Mesothelial cell of epicardium (in vitro differentiated cells): ENCODE measurements at places on chromosomes 7 and 10. TPM values are rescaled to one million over a fixed set of nuclear protein-coding genes. Genes with fewer than 3 reads are reported as not detected.

DNA sequence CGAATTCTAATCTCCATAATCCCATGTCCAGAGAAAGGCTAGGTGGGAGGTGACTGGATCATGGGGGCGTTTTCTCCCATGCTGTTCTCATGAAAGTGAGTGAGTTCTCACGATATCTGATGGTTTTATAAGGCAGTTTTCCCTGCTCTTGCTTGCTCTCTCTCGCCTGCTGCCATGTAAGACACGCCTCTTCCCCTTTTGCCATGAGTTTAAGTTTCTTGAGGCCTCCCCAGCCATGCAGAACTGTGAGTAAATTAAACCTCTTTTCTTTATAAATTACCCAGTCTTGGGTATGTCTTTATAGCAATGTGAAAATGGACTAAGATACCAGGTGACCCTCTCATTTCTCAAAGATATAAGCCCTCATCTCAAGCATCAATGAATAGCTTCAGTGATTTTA is 1.1 kb upstream of the ACTA2 start:
- no peak for DNase-seq

GRCh38 chr10:47378606-47379444 is 5.3 kb downstream of the ZNF488 start:
- peak; percentile 17 for DNase-seq

DNA sequence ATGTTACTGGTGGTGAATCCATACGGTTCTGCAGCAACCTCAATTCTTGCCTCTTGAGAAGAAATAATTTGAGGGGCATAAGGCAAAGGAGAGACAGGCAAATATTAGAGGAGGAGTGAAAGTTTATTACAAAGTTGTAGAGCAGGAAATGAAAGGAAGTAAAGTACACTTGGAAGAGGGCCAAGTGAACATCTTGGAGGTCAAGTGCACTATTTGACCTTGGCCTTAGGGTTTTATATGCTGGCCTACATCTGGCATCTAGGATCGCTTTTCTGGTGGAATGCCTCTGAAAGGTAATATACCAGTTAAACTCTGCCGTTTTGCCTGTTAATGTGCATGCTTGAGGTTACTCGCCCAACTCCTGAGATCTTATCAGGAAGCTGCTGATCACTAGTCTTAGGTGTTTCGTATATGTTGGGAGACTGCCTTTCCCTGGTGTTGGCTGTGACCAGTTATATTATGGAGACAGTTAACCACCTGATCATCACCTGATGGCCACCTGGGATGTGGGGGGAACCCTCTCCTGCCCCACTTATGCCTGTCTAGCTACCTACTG is 66.1 kb upstream of the CYP2C18 start:
- no peak for DNase-seq

DNA sequence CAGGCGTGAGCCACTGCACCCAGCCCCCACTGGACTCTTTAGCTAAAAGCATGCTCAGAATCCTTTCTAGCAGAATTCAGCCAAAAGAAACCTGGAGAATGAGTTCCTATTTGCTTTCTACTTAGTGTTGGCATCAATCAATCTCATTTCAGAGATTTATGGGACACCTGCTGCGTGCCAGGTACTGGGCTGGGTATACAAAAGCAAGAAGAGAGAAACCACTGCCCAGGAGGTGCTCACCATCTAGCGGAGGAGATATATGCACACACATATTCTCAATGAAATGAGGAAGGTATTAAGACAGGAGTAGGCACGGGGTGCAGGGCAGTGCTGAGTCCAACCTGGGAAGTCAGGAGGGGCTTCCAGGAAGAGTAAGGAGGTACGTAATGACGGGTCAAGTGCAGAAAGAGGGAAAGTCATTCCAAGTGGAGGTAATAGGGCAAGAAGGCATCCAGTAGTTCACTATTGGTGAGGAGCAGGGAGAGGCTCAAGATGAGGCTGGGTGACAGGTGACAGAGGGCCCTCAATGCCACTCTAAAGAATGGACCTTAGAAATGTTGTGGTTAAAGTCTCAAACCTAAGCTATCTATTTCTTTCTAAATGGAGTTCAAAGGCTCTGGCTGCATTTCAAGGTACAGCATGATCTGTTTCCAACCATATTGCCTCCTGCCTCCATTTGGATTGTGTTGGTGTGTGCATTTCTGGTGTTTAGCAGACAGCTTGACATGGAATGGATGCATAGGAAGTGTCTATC is 22.1 kb downstream of the ABLIM1 start:
- DNase-seq, result no peak

DNA sequence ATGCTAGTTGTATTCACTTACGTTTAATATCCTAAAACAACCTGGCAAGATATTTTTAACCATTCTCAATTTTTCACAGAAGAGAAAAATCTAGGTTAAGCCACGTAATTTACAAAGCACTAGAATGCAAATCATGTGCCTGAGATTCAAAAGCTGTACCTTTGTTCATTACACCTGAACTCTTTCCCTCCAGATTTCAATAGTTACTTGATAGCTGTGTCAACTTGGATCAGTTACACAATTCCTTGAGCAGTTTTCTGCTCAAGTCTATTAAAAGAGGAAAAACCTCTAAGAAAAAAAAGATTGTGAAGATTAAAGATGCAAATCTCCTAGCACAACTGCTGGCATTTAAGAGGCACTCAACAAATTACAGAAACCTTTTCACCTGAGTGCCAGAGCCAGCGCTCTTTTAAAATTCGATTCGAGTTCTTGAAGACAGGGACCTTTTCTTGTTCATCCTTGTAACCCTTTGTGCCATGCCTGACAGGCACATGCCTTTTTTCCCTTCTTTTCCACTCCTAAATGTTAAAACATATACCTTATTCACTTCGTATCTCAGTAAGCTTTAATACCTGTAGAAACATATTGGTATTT is 886 bp downstream of the NSUN6 start:
- no peak for DNase-seq

DNA sequence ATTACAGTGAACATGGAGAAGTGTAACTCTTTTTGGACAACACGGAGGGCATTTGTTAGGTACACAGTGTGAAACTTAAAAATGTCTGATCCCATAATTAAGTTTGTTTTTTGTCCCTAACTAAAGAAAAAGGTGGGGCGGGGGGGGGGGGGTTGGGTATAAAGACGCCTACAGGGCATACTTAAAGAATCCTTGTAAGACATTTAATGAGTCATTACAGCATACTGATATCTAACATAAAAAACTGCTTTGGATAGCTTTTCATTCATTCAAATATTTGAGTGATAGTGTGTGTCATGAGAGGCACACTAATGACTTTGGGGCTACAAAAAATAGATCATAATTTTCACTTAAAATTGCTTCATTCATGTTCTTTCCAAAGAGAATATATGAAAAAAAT is 31.2 kb downstream of the ZNRF2 start:
- no peak for DNase-seq

GRCh38 chr7:4650433-4651047 is 31.6 kb upstream of the FOXK1 start:
- no peak for DNase-seq

GRCh38 chr7:157711353-157711888 is 374.6 kb downstream of the DNAJB6 start:
- DNase-seq, result no peak

DNA sequence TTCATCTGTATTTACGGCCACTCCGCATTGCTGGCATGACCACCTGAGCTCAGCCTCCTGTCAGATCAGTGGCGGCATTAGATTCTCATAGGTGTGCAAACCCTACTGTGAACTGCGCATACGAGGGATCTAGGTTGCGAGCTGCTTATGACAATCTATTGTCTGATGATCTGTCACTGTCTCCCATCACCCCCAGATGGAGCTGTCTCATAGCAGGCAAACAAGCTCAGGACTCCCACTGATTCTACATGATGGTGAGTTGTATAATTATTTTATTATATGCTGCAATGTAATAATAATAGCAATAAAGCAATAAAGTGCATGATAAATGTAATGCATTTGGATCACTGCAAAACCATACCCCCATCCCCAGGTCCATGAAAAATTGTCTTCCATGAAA is 1172.9 kb upstream of the AUTS2 start:
- no peak for DNase-seq

DNA sequence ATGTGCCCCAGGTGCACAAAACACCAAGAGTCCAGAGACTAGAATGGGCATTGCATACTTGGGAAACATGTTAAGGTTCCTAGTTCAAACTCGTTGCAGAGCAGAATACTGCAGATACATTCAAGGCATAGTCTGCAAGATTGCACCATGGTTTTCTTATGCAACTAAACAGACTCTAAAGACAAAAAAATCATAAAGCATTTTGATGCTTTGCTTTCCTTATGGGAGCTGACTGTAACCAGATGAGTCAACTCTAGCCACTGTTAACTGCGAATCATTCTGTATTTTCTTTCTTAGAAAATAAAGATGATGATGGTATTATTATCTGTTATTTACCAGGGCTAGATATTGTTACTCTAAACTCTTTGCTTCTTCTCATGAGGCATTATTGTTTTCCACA is 19.7 kb downstream of the TRUB1 start:
- DNase-seq, result no peak

DNA sequence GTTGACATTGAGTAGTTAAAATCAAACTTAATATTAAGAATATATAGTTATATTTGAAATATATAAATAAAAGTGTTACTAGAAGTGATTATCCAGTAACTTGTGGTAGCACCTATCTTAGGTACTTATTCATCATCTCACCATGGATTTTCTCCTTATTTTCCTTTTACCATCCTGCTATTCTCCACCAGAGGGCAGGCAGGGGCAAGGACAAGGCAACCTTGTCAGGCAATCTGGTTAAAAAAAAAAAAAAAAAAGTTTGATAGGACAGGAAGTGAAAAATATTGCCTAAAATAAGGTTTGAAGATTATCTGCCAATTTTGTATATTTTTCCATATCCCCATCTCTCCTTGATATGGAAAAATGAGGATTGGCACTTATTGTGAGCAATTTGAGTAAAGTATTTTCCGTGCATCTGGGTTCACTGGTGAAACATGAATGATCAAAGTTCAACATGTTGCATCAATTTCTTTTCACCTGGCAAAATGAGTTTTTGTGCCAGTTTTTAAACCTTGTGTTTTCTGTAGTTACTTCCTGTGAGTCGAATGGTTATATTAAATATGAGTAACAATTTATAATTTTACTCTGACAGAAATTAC is 256.7 kb downstream of the AGMO start:
- peak; percentile 42 for DNase-seq

DNA sequence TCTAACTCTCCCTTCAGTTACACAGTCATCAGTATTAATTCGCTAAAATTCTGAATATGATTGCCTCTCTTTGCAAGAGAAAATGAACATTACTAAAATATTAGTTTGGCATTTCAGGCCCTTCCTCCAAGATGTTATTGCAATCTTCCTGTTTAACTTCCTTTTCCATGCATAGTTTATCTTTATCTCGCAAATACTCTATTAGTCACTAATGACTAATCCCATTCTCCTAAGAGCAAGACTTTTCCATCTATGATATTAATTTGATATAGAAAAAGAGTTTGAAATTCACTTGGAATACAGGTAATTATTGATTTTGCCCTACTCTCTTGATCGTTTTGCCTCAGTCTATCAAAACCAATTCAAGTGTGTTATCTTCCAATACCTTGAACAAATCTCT is 41.8 kb upstream of the SEMA3A start:
- DNase-seq, result no peak

DNA sequence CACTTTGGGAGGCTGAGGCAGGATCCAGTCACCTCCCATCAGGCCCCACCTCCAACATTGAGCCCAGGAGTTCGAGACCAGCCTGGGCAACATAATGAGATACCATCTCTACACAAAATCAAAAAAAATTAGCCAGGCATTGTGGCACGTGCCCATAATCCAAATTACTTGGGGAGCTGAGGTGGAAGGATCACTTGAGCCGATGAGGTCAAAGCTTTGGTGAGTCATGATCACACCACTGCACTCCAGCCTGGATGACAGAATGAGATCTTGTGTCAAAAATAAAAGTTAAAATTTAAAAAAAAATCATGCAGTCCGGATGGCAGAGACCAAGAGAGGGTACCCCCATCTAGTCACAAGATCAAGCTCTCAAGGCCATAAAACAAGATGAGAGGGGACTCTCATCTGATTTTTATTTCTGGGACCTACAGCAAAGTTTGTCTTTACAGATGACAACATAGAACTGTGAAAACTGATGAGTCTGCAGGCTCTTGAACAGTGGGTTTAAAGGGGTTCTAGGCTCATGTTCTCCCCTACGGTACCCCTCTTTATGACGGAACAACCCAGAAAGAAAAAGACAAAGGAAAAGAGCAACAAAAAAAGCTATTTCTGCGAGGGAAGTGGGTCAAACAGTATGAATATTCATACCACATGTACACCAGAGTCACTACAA is 28.9 kb upstream of the CREB3L2 start:
- no peak for DNase-seq

- no peak for DNase-seq
These were observed 17.3 kb upstream of the INPP5A start for GRCh38 chr10:132520177-132520811.

DNA sequence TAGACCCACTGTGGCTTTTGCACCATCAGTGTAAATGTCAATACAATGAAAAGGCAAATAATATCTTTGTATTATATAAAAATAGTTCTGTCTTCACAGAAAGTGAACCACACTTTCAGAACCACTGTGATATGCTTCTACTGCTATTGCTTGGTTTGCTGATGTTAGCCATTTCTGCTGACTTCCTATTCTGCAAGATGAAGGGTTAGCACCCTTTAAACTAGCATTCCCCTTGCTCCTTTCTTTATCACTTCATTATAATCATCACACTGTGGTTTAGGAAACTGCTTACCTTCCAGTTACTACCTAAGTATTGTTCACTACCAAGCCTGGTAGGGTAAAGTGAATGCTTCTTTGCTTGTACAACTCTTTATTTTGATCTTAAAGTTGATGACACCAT is 29.2 kb downstream of the MYPN start:
- no peak for DNase-seq

GRCh38 chr10:30058570-30059132 is 735 bp downstream of the JCAD start:
- peak; percentile 46 for DNase-seq

DNA sequence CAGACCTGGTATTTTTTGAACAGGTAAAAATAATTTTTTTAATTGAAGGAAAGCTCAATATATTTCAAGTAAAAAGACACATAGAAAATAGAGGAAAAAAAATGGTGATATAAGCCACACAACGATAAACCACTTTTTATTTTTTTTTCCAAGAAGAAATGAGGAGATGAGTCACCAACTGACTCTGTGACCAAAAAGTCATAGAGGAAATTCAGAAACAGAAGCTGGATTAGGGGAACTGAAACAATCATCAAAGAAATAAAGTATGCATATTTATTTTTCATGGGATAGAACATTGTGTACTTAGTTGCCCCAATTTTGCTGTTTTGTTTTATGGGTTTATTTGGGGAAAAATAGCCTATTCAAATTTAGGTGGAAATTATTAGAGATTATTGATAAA is 176.8 kb upstream of the AGR3 start:
- no peak for DNase-seq

The MET gene
- total RNA-seq, result 21.1 to 22.8 TPM (median 22.3 TPM) in 3 replicates

The MYH16 gene
- 0.09 TPM in 1 of 3 replicates, not detected in the others for total RNA-seq

The PHKG1 gene
- total RNA-seq, result 1.7 to 2.6 TPM (median 2.6 TPM) in 3 replicates

The SLF2 gene
- 32.6 to 36.1 TPM (median 35.5 TPM) in 3 replicates for total RNA-seq

The TMEM236 gene
- 0.04 TPM in 1 of 3 replicates, not detected in the others for total RNA-seq

The AS3MT gene
- 8.7 to 12.8 TPM (median 8.7 TPM) in 3 replicates for total RNA-seq

The CNNM1 gene
- 0.27 to 0.49 TPM (median 0.31 TPM) in 3 replicates for total RNA-seq

The GBX1 gene
- total RNA-seq, result 0.20 TPM in 1 of 3 replicates, not detected in the others

The CALHM3 gene
- total RNA-seq, result not detected in 3 replicates

The EPHA1 gene
- 23.2 to 28.8 TPM (median 27.3 TPM) in 3 replicates for total RNA-seq

The NKX2-3 gene
- total RNA-seq, result not detected in 3 replicates

The COBL gene
- 0.66 to 1.2 TPM (median 0.75 TPM) in 3 replicates for total RNA-seq

The TMEM196 gene
- total RNA-seq, result not detected in 3 replicates
